T-helper 22 cell (primary cell): ENCODE measurements at places on chromosomes 7 and 10.

- no peak for DNase-seq
These were observed 62.3 kb upstream of the LBX1 start for GRCh38 chr10:101291331-101292193.

DNA sequence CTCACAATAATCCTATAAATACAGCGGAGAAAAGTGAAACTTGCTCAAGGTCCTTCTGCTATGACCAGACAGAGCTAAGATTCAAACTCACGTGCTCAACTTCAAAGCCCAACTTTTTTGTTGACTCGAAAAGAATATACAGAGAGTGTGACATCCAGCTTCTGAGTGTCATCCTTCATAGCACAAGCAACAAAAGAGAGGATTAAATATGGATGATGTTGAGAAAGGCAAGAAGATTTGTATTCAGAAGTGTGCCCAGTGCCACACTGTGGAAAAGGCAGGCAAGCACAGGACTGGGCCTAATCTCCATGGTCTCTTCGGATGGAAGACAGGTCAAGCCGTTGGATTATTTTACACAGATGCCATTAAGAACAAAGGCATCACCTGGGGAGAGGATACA, 2.1 kb upstream of the FAM3C start:
- DNase-seq, result no peak

- no peak for DNase-seq
These were observed 7.4 kb upstream of the KAZALD1 start for GRCh38 chr10:101054351-101054750.

DNA sequence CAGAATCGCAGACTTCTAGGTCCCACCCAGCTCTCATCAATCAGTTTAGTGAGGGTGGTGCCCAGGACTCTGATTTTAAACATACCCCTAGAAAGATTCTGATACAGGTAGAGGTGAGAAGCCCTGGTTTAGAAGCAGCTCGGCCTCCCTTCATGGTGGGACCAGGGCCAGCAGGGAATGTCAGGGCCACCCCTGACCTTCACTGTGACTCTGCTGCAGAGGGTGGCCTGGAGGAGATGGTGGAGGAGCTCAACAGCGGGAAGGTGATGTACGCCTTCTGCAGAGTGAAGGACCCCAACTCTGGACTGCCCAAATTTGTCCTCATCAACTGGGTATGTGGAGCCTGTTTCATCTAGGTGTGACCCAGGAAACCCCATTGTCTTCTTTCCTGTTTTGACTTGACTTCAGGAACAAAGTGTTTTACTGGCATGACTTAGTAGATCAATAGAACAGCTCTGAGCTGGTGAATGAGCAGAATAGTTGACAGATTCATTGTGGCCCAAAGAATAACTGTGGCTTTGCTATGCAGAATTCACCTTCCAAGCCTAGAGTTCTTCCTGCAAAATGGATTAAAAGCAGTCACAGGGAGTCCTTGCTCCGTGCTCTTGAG, 7.2 kb downstream of the DBNL start:
- DNase-seq, result no peak

DNA sequence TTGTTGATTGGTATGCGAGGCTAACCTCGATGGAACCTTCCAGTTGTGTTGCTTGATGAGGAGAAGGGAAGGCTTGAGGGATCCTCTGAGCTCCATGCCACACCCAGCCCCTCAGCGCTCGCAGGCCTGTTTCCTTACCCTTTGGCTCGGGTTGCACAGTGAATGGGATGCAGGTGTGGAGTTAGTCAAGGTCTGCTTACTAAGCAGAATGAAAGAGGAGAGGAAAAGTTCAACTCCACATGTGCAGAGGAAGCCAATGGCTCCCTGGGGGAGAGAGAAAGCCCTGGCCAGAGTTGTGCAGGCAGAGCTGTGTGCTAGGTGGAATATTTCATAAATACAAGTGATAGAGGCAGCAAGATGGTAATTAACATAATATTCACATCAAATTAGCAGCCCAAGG, 85.5 kb downstream of the JCAD start:
- DNase-seq, result no peak

DNA sequence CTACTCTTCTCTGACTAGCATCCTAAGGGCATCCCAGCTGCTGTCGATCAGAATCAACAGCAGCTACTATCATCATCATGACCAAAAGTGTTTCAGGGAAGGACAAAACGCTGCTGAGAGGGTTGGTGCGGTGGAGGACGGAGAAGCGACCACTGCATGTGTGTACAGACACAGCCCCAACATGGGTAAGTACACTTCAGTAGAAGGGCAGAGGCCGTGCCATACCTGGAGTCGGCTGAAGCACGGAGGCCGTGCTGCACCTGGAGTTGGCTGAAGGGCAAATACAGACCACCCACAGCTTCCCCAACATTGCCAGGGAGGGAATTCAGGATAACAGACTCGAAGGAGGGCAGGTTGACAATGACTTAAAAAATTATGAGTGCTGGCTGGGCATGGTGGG, 67.8 kb upstream of the CYTH3 start:
- DNase-seq, result no peak

DNA sequence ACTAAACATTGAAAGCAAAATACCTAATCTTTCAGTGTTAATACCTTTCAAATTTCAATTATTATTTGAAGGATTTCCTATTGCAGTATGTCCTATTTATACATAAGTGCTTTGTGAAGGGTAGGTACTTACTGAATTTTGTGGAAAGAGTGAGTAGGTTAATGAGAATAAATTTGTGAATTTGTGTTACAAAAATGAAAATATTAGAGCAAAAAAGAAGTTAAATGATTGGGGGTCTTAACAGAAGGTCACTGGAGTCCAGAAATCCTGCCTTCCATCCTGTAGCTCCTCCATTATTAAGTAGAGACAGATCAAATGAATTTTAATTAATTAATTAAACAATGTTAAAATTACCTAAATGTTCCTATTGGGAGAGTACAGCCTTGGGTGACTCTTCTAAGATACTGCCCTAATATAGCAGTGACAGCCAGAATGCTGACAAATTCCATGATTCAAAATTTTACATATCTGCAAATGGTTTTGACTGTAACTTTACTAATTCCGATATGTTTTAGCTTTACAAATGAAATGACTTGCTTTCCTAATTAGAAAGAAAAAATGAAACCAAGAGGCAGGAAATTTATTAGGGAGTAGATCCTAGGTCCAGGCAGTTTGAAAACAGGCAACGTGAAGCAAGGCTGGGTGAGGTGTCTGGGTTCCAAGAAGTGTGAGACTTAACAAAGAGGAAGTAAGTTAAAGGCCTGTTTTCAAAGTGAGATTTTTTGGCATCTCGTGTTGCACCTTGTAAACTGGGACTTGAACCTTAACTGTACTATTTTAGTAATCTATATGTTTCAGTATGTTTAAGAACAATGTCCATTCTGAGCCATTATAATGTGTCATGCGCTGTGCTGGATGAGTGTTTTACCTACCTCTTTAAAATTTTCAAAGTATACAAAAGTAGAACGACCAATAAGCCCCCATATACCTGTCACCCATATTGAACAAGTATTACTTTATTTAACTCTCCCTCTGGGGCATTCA, 1.5 kb downstream of the PIK3CG start:
- DNase-seq, result no peak

- no peak for DNase-seq
These were observed 197.7 kb upstream of the FRMD4A start for GRCh38 chr10:14528450-14528849.

DNA sequence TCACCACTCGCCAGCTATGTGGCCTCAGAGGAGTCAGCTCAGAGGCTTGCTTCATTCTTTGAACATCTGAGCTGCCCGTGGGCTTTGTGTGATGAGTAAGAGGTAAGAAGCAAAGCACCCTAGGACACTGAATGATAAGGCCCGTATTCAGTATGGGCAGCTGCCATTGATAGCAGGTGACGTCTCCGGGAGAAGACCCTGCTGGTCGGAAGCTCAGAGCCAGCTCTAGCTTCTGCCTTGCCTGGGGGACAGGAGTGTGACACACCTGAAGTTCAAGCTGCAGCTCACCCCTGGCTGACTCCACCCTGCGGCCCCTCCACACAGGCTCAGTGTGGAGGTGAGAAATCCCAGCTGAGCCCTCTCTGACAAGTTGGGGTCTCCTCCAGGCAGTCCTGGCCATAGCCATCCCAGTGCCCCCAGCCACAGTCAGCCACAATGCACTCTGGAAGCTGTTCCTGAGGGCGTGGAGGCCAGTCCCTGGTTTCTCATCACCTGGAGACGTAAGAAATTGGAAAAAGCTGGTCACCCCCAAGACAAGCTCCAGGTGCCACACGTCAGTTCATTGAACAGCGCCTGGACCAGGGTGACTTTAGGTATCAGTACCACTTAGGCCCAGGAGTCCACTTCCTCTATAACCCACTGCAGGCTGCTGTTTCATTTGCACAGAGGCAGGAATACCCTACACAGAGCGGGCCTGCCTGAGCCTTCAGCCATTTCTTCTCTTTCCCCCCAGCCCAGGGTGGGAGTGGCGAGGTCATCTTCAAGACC, 164.9 kb upstream of the RHEB start:
- no peak for DNase-seq
